Fibroblast of mammary gland (primary cell): ENCODE measurements at places on chromosomes 1 and 21.

GRCh38 chr1:75520862-75521475 is 89.9 kb downstream of the SLC44A5 start:
- no peak for DNase-seq

GRCh38 chr1:150083907-150084306 is 16.3 kb downstream of the VPS45 start:
- no peak for DNase-seq

- DNase-seq: peak; percentile 14
Measured at GRCh38 chr1:226912587-226913176, 27.4 kb upstream of the COQ8A start.

DNA sequence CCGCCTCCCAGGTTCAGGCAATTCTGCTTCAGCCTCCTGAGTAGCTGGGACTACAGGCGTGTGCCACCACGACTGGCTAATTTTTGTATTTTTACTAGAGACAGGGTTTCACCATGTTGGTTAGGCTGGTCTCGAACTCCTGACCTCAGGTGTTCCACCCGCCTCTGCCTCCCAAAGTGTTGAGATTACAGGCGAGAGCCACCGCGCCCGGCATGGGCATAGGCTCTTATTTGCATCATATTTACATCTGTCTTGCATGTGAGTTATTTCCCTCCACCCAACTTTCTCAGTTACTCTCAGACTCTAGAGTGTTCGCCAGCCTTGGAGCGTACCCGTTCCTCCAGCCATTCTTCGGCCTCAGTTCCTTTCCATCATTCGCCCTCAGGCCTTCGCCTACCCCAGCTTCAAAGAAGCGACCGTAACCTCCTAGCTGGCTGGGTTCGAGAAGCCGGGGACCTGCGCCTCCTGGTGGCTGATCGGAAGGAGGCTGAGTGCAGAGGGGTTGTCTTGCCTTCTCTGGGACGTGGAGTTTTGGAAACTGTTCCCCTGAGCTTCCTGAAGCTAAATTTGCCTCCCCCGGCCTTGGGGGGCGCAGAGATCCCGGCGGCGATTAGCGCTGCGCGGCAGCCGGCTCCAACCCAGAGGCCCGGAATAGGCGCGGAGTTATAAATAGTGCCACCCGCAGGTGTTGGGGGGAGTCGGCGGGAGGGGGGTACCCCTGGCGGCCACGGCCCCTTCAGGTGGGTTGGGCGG is 3.6 kb upstream of the ZBTB7B start:
- DNase-seq: peak; percentile 76

- no peak for DNase-seq
Measured at GRCh38 chr1:26409191-26409807, 1.3 kb upstream of the LIN28A start.
